Activated naive CD4-positive, alpha-beta T cell treated with anti-CD3 and anti-CD28 coated beads for 36 hours (primary cell): ENCODE measurements at places on chromosomes 13 and 19. TPM values are rescaled to one million over a fixed set of nuclear protein-coding genes. Genes with fewer than 3 reads are reported as not detected.

The RFPL4AL1 gene
- total RNA-seq = not detected

The HIF3A gene
- total RNA-seq = not detected

The SNRPA gene
- 312 TPM for total RNA-seq

The JAK3 gene
- total RNA-seq = 235 TPM

The ZNF441 gene
- 4.0 TPM for total RNA-seq

The POSTN gene
- total RNA-seq = not detected

The GPR4 gene
- not detected for total RNA-seq

The ZNF681 gene
- total RNA-seq = 5.1 TPM

The PRR19 gene
- total RNA-seq = 0.27 TPM

The RASGRP4 gene
- 0.30 TPM for total RNA-seq
